Stimulated activated CD4-positive, alpha-beta T cell treated with anti-CD3 and anti-CD28 coated beads, TNF-alpha, amount 100 ng/mL, for 1 hour (primary cell): ENCODE measurements at places on chromosomes 2 and 18.

DNA sequence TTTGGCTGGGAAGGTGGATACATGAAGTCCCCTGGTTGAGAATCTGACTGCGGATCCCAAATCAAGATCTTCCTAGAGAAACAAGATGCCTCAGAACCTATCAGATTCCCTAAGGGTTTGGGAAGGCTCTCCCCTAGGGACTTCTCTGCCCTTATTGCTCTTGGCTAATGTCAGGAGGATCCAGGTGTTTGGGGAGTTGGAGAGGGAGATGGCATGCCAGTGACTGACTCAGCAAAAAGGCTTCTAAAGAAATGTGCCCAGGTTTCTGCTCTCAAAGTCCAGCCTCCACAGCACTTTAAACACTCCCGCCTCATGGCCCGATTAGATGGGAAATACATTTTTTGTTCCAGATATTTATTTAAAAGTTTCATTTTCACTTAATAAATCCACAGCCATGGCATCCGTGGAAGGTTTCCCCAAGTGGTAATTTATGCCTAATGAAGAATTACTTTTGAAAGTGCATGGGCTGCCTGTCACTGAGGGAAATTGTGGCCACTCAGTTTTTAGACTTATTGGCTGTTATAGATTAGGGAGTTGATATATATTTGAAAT, 156.4 kb downstream of the OSR1 start:
- DNase-seq = no peak

DNA sequence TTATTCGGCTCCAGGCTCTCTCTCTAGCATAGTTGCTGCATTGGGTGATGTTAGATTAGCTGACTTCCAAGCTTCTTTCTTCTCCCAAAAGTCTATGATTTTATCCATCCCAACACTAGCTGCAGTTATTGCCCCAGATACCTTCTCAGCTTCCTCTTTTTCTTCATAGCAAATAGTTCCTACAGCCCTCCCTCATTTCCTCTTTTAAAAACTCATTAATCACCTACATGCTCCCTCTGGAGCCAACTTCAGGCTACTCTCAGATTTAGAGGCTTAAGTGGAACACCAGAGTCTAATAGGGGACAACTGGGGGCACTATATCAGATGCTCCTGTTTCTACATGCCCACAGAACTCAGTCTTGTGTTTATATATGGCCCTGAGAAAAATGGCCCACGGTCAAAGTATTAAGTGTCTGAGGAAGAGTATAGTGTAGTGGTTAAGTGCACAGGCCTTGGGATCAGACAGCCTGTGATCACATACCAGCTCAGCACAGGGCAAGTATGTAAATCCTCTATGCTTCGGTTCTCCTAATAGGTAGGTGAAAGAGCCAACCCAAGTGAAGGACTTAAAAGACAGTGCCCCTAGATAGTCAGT, 241.9 kb upstream of the SLC14A2 start:
- DNase-seq = no peak

- DNase-seq = no peak
These were observed 9.2 kb downstream of the SERPINE2 start for GRCh38 chr2:224029876-224030275.

DNA sequence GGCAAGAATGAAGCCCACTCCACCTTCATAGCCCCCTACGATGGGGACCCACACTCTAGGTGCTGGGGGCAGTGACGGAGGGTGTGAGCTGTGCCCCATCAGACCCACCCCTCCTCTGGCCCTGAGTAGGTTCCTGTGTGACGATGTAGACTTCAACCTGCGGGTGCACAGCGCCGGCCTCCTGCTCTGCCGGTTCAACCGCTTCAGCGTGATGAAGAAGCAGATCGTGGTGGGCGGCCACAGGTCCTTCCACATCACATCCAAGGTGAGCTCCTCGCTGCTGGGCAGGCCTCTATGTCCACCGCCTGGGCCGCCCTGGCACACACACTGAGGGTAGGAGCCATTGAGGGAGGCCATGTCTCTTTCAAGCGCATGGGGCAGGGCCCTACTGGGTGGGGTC, 34.9 kb downstream of the NTSR2 start:
- no peak for DNase-seq

DNA sequence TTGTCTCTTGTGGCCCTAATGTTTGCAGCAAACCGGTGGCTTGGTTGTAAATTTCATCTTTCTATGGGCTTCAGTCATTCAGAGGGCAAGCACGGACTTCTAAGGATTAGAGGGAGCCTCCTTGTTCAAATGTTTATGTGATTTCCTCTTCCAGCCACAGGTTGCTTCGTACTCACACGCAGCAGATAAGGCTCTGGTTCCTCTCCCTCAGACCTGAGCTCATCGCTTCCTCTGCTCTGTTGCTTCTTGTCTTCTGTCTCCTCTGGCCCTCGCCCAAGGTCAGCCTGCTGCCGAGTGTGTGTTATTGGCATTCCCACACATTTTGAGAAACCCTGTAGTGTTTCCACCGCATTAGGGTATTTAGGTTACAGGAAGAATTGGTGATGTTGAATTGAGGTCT, 44.0 kb downstream of the MYL12B start:
- DNase-seq = no peak

DNA sequence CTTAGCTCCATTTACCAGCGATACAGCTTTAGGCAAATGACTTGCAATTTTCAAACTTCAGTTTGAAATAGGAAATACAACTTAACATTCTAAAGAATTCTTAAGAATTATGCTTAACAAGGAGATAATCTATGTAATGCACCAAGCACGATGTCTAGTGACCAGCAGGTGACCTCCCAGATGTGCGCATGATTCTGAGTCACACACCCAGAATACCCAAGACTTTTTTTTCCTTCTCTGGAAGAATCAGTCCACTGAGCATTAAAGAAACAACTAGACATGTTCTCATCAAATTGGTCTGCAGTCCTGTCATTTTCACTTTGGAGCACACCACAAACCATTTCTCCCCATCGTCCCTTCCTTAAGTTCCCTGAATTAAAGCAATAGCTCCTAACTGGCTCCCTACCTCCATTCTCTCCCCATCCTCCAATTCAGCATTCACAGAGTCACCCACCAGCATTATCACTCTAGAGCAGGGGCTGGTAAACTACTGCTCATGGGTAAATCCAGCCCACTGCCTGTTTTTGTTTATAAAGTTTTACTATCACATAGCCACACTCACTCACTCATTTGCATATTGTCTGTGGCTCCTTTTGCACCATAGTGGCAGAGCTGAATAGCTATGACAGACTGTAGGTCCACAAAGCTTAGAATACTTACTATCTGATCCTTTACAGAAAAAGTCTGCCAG, 13.2 kb downstream of the EVA1A start:
- no peak for DNase-seq

GRCh38 chr2:7905756-7906155, 776.1 kb upstream of the ID2 start:
- DNase-seq = no peak

DNA sequence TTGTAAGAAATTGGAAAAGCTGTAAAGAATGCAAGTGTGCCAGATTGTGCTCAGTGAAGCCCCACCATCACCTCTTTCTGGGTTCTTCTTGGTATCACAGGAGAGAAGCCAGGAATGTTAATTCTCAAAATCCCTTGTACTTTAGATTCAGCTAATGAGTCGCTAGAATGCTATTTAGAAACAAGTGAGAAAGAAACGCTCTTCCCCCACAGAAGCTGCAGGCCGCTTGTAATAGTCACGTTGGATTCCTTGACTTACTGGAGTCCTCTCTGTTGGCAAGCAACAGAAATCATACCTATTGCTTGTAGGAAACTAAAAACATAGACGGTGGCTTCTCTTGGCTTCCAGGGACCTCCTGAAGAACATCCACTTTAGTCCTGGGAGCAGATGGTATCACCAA, 375.6 kb upstream of the LRATD1 start:
- no peak for DNase-seq

DNA sequence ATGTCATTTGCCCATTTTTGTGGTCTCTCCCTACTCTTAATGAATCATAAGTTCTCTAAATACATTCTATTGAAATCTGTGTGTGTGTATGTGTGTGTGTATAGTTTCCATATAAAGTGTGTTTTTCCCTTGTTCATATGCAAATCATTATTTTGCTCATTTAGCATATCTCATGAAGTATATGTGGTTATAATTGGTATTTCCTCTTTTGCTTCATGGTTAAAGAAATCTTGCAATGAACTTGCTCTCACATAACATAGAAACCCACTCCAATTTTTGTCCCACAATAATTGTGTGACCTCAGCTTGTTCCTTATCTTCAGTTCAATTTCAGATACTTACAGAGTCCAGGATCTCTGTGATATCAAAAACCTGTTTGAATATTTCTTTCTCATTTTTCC, 1.2 kb downstream of the CPO start:
- no peak for DNase-seq

DNA sequence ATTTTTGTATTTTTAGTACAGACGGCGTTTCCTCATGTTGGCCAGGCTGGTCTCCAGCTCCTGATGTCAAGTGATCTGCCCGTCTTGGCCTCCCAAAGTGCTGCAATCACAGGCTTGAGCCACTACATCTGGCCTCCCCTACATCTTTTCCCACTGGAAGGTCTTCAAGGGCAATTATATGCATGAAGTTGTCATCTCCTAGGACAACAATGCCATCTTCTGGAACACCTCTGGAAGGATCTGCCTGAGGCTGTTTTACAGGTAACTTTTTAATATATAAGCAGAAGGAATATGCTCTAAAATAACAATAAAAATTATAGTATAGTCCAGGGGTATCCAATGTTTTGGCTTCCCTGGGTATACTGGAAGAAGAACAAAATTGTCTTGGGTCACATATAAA, 321.4 kb downstream of the AFF3 start:
- no peak for DNase-seq

DNA sequence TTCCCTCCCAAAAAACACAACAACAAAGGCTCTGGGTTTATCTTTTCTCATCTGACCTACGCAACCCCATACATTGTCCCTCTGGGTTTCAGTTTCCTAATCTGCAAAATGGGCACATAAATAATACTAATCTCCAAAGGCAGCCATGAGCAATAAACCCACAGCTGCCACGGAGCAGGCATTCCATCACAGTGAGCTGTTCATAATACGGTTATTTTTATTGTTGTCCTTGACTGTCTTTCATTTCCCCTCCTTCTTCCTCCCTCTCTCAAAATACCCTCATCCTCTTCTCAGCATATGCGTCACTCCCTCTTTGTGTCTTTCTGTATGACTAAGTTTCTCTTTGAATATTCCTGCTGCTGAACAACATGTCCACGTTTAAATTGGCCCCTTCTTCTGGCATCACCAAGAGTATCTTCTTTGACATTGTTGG, 129.8 kb upstream of the CAB39 start:
- DNase-seq = no peak

DNA sequence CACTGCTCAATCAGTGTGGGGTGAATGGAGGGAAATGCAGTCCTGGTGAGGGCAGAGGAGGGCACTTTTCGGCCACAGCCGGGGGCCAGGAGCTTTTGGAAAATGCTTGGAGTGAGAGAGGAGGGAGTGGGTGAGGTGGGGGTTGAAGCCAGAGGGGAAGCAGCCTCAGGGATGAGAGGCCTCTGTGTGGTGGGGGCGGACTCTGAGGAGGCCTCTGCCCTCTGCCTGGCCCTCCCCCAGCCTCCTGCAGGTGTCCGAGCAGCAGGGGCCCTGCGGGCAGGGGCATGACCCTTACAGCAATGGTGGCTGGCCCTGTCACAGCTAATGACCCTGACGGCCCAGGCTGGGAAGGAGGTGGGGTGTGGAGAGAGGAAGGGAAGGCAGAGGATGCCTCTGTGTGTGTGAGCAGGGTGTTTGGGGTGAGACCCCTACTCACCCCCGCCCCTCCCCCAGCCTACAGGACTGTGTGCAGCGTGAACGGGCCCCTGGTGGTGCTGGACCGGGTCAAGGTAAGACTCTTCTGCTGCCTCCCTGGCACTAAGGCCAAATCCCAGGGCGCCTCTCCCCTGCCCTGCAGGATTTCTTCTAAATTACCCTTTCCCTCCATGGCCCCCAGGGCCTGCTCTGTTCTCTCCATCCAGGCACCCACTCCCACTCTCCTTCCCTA, 7.6 kb downstream of the ATP6V1B1 start:
- DNase-seq = no peak

- DNase-seq = no peak
These were observed 101.9 kb downstream of the DNER start for GRCh38 chr2:229612384-229612971.

DNA sequence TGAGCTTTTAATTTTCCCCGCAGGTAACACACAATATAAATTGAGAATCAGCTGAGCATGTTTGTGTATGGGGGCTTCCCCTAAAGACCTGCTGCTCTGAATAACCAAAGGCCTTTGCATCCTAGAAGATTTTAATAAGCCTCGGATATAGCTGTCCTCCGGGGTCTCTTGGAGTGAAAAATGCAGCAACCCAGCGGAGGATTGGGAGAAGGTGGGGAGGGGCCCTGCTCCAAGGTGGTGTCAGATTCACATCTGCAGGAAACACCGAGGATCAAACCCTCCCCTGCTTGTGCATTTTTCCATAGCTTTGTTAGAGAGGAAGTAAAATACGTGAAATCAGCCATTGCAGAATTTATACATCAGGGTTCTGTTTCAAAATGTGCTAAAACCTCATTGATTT, 63.0 kb upstream of the OTOF start:
- no peak for DNase-seq

- no peak for DNase-seq
These were observed 59.8 kb downstream of the SH3BP4 start for GRCh38 chr2:235011607-235011928.

DNA sequence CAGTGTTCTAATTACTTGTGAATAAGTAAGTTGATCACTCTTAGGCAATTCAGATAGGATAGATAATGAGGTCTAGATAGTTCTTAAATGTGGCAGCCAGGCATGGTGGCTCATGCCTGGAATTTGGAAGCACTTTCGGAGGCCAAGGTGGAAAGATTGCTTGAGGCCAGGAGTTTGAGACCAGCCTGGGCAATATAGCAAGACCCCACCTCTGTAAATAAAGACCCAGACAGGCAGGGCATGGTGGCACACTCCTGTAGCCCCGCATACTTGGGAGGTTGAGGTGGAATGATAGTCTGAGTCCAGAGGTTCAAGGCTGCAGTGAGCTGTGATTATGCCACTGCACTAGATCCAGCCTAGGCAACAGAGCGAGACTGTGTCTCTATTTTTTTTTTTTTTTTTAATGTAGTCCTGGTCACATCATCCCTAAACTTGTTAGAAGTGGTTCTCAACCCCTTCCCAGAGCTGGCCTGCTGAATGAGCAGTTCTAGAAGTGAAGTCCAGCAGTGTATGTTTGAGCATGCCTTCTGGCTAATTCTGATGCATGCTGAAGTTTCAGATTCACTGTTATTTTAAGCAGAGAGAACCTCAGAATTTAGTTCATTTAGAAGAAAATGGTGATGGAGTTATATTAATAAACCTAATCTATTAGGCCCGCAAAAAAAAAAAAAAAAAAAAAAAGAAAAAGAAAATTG, 306.2 kb downstream of the PRKCE start:
- no peak for DNase-seq

DNA sequence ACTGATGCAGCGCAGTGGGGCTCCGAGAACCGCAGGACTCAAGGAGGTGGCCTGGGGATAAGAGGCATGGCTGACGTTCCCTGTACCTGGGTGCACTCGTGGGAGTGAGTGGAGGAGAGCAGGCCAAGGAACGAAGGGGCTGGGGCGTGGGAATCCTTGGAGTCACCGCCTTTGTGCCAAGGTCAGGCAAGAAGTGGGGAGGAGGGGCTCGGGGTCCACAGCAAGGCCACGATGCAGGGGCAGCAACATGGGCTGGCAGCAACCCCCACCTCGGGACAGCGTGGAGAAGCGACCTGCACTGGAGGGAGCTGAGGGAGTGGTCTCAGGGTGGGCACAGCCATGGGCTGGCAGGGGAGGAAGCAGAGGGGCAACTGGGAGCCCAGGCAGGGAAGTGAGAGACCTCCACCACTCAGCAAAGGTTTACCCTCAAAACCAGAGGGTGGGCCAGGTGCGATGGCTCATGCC, 18.6 kb downstream of the ARID5A start:
- DNase-seq = no peak
